Stimulated activated CD4-positive, alpha-beta T cell treated with anti-CD3 and anti-CD28 coated beads, TNF-alpha, amount 100 ng/mL, for 24 hours (primary cell): ENCODE measurements at places on chromosomes 3 and 15.

DNA sequence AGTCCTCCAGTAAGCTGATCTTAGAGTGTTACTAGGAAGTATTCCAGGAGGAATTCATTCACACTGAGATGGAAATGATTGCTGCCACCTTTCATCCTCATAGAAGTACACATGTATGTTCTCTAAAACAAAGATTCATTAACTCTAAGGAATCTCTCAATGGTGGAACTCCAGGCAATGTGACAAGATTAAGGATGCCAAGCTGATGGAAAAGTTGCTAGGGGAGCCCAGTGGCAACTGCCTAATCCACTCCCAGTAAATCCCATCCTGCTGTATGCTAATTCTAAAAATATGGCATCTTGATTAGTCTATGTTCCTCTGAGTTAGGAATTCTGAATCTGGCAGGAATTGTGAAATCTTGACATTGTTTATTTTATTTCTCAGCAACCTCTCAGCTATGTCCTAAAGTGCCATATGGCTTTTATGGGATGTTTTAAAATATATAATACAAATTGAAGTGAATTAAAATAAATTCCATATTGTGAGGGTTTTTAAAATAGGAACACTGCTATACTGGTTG, 210.0 kb upstream of the TRIM42 start:
- DNase-seq = no peak

- DNase-seq = no peak
Observed at GRCh38 chr3:136728918-136729317, 23.3 kb downstream of the STAG1 start.

- no peak for DNase-seq
Observed at GRCh38 chr3:53042651-53043050, 3.2 kb downstream of the SFMBT1 start.

DNA sequence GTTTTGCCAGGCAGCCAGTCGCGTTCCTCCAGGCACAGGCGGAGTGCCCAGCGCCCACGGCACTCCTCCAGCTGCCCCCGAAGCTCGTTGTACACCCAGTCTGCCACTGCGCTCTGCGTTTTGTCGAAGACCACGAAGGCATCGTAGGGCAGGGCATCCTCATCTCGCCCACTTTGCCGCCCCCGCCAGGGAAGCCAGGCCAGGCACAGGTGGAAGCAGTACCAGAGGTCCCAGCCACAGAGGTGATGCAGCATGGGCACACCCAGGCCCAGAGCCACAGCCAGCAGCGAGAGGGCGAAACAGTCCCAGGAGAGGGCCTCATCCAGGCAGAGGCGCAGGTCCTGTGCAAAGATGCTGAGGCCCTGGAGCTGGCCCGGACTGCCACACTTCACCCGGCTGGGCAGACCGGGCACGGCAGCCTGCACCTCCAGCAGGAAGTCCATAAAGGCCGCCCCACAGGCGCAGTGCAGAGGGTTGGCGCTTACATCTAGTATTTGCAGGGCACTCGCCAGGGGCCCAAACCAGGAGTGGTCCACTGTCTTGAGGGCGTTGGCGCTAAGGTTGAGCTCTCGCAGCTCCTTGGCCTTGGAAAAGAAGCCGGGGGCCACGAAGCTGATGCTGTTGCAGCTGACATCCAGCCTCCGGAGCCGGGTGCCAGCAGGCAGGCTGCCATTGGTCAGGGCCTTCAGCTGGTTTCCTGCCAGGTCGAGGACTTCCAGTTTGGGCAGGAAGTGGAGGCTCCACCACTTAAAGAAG, 3.7 kb downstream of the TLR9 start:
- no peak for DNase-seq

DNA sequence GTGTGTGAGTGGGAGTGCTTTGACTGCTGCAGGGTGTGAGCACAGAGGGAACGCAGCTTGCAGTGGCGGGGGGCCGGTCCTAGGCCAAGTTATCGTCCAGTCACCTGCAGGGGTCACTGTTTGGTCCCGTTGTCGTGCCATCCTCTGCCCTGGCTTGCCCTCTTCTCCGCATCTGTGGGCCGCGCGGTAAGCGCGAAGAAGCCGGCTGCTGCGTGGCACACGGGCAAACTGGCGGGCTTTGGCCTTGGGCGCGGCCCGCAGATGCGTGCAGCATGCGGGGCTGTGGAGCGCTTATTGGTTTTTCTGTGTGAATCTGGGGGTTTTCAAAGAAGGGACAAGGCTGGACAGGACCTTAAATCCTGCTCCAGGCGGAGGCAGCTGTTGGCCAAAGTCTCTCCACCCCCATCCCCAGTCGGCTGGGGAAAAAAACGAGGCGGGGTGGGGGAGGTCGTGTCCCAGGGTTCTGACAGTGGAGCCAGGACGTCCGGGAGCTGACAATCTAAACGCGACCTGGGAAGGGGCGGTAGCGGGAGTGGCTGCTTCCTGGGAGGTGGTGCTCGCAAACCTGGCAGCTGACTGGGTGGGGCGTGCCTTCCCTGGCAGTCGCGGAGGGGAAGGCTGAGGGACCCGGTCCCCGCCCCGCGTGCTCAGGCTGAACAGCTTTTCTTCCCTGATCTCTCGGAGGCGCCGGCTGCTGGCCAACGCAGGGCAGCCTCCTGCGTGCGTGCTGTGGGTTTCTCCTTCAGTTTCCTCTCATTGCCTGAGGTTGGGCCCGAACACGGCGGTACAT, 39.7 kb upstream of the VEPH1 start:
- no peak for DNase-seq

GRCh38 chr3:159831466-159831865, 157.2 kb upstream of the IL12A start:
- no peak for DNase-seq

- no peak for DNase-seq
Observed at GRCh38 chr3:160774172-160774571, 18.1 kb downstream of the PPM1L start.

- DNase-seq = no peak
Observed at GRCh38 chr3:190119461-190120268, 1.0 kb downstream of the P3H2 start.

GRCh38 chr3:23648326-23648995, 157.3 kb upstream of the UBE2E1 start:
- no peak for DNase-seq

DNA sequence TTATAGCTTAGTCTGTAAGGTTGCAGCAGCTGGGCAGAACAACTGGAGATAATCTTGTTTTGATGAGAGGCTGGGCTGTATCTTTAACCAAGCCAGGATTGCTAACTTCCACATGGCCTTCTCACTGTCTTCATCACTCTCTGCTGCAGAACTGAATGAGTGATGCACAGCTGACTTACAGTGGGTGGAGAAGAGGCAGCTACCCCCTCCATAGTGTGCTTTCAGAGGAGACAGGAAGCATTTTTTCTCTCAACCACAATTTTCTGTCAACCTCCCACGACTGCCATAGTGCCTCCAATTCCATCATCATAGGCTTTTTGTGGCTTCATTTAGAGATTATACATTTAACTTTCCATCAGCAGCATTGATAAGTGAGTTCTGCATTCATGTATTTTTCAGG, 168.2 kb downstream of the CLSTN2 start:
- DNase-seq = no peak

GRCh38 chr15:74884428-74885223, 5.2 kb upstream of the MPI start:
- DNase-seq = no peak

DNA sequence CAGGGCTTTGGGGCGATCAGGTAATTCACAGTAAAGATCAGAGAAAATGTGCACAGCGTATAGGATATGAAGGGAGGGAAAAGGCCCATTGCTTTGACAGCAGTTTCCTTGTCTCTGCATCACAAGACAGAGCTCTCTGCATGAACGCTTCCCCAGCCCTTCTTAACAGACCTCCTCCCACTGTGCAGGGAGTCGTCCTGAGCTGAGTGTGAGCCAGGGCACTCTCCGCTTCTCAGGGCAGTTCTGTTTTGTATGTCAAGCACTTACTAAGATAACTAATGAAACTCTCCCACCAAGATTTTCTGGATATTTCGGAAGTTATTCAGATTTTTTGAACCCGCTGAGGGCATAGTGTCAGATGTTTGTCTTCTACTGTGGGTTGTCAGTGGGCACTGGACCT, 105.8 kb upstream of the C15orf61 start:
- no peak for DNase-seq

DNA sequence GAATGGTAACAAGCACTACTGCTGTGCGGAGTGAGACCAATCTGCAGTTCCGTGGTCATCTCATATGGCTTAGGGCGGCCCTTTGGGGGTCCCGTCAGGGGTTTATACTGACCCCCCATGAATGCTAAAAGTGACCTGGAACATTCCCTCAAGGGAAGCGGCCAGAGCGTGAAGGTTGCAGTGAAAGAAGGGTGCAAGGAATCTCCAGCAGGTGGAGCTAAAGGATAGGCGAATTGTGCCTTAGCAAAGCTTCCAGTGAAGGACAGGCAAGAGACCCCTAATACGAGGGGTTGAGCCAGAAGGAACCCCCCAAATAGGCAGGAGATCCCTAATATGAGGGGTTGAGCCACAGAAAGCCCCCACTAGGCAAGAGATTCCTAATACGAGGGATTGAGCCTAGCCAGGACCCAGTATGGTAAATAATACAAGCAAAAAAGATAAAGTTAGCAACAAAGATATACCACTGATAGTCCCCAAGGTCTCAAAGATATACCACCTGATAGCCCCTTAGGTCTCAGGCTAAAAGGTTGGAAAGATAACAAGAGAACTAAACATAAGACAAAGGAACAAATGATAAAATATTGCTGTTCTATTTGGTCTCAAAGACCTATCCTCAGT, 32.8 kb downstream of the ZNF589 start:
- DNase-seq = peak; percentile 24

DNA sequence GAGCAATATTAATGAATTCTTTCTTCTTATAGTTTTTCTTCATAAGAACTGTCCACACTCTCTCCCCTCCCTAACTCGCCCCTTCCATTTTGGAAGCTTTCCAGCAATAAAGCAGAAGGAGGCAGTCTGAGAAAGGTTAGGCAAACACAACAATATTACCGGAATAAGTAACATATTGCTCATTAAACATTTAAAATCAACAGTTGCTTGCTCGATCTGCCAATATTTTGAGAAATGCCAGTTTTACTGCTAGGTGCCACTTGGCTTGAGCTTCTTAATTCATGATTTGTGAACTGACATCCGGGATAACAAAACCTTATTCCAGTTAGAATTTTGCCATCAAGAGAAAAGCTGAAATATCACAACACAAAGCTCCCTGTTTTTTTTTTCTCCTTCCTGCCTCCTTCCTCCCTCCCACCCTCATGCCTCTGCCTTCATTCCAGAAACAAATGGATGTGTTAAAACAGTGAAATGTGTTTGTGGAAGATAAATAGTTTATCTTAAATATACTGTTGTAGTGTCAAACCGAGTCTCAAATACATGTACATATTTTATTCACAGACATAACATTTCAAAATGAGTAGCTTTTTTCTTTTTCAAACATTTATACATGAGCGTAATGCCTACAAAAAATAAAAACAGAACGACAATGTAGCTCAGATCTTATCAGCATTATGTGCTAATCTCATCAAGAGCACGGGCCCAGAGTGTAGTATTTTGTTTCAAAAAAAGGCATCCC, 253.7 kb downstream of the GAP43 start:
- DNase-seq = no peak

DNA sequence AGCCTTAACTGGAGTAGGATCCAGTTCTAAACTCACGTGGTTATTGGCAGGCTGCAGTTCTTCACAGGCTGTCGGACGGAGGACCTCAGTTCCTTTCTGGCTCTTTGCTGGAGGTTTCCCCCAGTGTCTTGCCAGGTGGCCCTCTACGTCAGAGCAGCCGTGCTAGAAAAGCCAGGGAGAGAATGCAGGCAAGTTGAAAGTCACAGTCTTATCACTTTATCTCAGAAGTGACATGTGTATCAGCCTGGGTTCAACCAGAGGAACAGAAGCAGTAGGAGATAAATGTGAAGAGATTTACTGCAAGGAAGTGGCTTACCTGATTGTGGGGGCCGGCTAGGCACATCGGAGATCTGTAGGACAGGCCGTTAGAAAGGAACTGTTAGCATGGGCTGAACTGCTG, 125.3 kb upstream of the BNIP2 start:
- DNase-seq = no peak

DNA sequence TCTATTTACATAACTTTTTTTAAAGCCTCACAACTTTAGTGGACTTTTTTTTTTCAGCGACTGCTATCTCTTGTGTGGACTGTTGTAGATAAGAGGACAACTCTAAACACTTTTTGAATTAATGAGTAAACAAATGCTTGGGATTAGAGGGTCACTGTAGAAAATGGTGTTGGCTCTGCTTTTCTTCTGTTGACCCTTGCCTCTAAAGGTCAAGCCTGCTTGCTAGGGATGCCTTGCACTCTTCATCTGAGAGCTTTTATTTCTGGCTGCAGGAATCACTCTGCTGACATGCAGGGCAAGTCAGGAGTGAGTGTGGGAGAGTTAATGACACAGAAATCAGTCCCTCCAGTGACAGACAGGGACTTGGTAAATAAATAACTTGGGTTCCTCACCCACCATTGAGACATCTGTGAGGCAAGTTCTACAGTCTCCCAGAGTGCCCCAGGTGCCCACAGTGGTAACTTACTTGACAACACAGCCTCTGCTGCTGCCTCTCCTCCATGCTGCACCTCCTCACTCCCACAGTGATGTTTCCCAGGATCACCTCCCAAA, 390.1 kb downstream of the IL20RB start:
- no peak for DNase-seq
